ENCODE measurements at places on chromosomes 5 and 9.

DNA sequence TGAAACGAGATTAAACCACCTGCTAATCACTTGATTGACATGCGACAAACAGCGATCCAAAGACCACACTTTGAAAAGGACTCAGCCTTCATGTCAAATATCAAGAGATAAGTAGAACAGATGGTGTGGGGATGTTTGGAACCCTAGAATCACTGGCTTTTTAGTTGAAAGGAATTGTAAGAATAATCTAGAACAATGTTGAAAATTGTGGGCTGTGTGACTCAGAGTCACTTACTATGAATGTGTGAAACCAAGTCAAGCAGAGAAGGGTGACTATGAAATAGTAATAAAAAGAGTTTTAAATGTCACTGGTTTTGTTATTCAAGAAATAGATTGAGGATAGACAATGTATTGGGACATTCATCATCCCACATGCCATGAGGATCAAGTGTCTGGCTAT, 14.1 kb upstream of the C1QTNF3 start:
- no peak for DNase-seq

GRCh38 chr9:91219557-91219956, 142.2 kb downstream of the AUH start:
- no peak for DNase-seq

- no peak for DNase-seq
Measured at GRCh38 chr9:2150338-2150737, 135.2 kb downstream of the SMARCA2 start.

- no peak for DNase-seq
Measured at GRCh38 chr9:93030642-93031628, 27.6 kb upstream of the SUSD3 start.

- DNase-seq: peak; percentile 17
Measured at GRCh38 chr9:125409637-125410521, 148.3 kb downstream of the GAPVD1 start.

DNA sequence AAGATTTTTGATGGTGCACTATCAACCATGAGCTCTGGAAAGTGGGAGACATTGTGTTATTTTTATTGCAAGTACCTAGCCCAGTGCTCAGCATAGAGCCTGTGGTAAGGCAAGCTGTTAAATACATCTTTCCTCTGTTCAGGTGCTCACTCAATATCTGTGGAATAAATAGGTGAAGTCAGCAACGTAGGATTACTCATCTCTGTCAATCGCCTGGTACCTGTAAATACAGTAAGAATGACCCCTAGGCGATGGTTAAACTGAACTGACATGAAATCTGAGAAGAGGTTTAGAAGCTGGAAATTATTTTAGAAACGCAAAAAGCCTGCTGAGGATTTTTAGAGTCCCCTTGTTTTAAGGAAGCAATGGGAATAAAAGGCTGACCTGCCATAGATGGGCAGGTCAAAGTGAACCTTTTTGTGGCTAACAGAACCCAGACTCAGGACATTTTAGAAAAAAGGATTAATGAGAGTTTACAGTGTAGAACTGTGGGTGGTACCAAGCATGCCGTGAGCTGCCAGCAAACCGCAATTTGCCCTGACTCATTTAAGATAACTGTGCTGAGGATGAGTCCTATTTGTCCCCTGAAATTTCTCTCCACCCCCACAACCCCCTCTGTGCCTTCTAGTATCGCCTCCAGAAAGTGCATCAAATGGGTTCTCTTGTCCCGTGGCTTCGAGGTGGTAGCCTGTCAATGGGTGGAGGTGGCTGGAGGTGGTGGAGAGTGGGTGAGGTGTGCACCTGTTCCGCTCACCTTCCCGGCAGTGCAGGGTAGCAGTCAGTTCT, 375.1 kb downstream of the MED10 start:
- DNase-seq: no peak

DNA sequence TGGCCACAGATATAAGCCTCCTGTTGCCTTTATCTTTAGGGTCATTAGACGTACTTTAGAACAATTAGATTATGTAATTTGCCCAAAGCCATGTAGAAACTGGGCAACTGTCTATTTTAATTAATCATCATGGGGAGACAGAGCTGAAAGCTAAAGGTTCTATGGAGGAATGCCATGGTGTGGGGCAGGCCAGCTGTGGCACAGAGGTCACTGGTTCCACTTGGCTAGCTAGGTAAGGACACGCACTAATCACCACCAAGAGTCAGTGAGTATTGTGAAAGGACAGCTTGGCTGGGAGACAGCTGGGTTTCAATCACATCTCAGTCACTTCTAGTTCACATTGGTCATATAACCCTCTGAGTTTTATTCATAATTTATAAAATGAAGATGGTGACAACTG, 81.7 kb downstream of the HMHB1 start:
- no peak for DNase-seq

DNA sequence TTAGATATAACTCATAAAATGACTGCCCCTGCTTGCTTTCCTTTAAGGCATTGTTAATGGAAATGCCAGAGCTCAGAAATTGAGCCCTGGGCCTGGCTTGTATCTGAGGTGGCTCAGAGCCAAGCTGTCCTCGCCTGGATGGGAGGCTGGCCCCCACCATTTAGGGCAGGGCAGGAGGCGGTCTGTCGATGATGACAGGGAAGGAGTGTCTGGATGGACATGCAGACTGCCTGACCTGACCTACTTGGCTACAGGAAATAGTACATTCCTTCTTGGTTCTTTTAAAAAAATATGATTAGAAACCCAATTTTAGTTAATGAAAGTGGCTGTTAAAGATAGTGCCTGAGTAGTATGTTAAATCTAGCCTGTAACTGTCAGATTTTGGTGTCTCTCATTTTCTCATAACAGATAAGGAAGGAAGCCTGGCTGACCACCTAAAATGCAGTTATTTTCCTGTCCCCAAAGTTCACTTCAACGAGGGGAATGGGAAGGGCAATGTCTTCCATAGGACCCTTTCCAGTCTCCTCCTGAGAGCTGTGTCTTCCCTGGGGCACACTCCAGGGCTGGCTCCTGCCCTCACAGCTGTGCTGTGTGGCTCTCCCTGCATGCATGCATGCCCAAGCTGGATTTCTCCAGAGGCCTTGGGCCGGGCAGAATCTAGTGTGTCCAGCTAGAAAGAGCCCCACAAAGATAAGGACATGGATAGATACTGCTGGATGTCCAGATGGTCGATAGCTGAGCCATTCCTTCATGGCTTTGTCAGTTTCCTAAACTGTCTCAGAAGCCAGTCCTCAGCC, 42.3 kb downstream of the MACROH2A1 start:
- DNase-seq: peak; percentile 78

GRCh38 chr9:81256368-81256767, 433.0 kb downstream of the TLE1 start:
- no peak for DNase-seq

DNA sequence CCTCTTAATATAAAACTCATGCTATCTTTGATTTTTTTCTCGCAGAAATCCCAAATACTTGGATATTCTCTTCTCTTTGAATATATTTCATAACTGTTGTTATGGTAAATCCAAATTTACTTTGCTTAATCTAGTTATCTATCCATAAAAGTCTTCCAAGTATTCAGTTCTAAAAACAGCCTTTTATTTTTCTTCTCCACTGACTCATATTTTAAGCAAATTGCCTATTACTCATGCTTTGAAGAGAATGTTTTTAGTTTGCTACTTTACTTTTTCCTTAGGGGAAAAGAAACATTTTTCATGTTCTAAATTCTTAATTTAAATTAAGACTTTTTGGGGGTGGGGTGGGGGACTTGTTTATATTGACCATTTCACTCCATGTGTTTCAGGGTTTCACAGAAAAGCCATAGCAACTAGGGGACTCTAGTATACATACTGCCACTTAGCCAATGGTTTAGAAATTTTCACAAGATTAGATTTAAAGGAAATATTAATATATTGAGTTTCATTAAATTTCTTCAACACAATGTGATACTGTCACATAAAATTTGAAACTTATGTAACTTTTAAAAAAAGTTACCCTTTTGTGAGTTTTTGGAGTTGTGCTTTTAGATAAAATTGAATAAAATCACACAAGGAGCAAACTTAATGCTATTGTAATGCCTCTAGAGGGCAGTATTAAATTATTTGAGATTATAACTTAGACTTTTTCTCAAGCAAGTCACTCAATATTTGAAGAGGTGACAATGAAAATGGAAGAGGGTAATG, 545.8 kb upstream of the ARRDC3 start:
- peak; percentile 2 for DNase-seq

DNA sequence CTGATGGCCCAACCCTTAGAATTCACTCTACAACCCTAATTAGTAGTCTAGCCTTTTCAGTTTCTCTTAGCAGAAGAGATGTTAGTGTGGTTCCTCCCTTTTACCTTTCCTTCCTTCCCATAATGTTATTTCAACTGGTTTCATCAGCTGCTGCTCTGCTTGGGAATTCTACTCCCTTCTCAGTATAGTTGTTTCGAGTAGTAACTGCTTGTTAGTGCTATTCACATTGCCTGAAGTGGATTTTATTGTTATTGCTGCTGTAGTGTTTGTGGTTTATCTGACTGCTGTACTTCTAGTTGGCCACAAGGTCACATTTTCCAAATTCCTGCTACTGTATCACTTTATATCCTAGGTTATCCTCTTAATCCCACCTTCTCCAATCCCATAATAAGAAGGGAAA, 29.7 kb downstream of the SMIM15 start:
- DNase-seq: peak; percentile 36

GRCh38 chr5:74009502-74009901, 383.5 kb downstream of the ARHGEF28 start:
- DNase-seq: no peak

DNA sequence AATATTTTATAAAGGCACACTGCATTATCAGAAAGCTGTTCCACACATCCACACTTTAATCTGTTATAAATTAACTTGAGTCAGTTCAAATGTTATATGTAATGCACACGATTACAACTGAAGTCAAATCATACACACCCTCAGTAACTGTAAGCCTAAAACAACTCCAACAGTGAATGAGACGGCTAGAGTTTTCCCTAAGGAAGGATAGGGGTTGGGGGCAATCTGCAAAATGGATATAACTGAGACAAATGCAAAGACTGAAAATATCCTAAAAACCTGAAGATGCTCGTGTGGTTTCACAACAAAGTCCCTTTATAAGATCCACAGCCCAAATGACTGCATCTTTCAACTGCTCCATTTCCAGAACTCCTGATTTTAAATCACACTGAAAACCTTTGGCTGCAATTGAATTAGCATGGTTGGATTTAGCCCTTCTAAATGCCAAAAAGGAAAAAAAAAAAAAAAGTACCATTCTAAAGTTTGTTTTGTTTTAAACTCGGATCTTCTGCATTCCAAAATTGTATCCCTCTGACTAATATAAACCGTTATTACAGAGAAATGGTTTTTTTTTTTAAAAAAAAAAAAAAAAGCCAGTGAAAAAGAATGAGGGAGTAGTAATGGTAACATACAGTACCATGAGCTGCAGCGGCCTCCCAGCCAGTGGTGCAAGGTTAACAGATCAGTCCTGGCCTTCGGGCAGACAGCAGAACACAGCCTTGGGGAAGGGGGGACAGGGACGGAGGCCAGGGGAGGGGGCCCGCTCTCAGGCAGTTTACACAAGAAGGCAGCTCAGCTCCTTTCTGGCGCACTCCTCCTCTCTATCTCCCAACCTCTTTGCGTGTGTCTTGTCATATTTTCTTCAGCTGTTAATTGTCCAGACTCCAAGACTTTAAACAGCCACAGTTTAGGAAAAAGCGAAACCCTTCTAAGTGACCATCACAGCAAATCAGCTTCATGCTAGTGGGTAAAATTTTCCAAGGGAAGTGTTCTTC, 166.1 kb downstream of the BNC2 start:
- no peak for DNase-seq

DNA sequence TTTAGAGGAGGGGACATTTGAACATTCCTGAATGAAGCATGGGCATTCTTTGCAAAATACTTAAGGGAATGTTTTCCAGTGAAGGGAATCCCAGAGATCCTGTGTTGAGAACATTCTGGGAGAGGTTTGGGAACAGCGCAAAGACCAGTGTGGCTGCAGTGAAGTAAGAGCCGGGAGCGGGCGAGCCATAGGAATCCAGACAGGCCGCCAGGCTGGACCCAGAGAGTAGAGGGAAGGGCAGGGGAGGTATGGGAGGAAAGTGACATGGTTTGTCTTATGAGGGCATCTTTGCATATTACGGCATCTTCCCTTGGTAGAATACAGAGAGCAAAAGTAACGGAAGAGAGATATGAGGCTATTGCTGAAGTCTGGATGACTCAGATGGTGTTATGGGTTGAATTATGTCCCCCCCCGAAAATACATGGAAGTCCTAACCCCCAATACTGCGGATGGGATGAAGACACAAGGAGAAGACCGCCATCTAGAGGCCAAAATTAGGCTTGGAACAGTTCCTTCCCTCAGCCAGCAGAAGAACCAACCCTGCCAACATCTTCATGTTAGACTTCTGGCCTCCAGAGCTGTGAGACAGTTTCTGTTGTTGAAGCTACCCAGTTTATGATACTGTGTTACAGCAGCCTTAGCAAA, 268.2 kb downstream of the MAST4 start:
- peak; percentile 42 for DNase-seq

DNA sequence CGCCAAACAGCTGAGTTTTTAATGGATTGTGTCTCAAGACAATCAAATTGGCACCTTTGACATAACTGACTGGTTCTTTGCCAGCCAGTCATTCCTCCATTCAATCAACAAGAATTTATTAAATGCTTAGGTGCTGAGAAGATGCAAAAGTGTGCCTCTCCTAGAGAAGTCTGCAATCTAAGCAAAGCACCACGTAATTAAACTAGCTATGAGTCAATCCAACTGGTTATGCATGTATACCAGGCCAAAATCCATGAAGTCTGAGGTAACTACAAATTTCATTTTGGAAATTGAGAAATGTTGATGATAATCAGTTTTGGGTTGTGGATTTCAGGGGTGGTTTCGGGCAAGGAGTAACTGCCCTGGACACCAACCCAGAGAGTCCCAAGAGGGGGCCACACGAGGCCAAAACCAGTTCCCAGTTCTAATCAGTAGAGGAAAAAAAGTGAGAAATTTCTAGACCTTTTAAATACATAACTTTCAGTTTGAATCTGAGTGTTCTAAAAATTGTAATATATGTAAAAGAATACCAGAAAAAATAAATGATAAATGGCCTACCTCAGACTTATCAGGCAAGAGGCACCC, 92.6 kb downstream of the EFNA5 start:
- DNase-seq: no peak

- DNase-seq: no peak
Measured at GRCh38 chr5:139740138-139740991, 55.2 kb upstream of the PSD2 start.

Measured in HFFc6 (cell line).